Kidney (tissue), 22 donors: ENCODE measurements at places on chromosomes 5 and 9. TPM values are rescaled to one million over a fixed set of nuclear protein-coding genes. Genes with fewer than 3 reads are reported as not detected.

DNA sequence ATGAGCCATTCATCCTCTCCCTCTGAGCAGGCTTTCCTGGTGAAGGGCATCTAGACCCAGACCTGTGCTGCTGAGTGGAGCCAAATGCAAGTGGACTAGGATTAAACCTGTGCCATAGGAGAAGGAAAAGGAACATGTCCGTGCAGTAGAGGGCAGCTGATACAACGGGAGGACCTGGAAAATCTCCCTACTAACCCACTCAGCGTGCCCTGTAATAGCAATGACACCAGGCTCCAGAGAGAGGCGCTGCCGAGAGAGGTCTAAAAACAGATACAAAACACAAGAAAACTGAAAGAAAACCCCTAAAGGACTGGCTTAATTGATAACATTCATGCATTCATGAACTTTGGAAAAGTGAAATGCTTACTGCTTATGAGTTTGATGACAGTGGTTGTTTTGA lies 60.8 kb downstream of the PFDN1 start:
- DNase-seq: no peak

Gene LTC4S
- 20.1 TPM for polyA plus RNA-seq

Gene SLC9A3
- polyA plus RNA-seq: 36.9 TPM

Gene SPATA31C1
- not detected for polyA plus RNA-seq

GRCh38 chr5:172414531-172415361 lies 39.6 kb downstream of the SH3PXD2B start:
- DNase-seq: no peak

- no peak for DNase-seq
Measured at GRCh38 chr5:65981548-65981947, 55.2 kb downstream of the ERBIN start.

DNA sequence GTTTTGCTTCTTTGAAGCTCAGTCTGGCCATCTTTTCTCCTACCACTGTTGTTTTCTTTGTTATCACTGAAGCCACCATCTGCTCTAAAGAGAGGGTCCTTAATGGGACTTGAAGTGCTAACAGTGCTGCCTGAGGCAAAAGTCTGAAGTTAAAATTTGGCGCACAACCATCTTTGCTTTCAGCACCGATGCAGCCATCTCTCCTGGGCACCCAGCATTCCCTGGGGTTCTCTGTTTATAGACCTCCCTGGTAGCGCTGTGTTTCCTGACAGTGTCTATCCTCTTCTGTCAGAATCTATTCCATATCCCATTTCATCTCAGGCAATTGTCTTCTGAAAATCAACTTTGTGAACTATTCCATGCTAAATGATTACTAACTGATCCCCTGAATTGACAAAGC lies 491.5 kb upstream of the MPDZ start:
- DNase-seq: no peak

Gene SLC4A9
- polyA plus RNA-seq: 29.9 TPM

GRCh38 chr5:55187370-55187769 lies 14.4 kb upstream of the CDC20B start:
- DNase-seq: peak; percentile 46

GRCh38 chr9:134460206-134460605 lies 134.0 kb downstream of the RXRA start:
- DNase-seq: no peak

- DNase-seq: no peak
Measured at GRCh38 chr5:181281077-181281983, 20.4 kb upstream of the TRIM52 start.

DNA sequence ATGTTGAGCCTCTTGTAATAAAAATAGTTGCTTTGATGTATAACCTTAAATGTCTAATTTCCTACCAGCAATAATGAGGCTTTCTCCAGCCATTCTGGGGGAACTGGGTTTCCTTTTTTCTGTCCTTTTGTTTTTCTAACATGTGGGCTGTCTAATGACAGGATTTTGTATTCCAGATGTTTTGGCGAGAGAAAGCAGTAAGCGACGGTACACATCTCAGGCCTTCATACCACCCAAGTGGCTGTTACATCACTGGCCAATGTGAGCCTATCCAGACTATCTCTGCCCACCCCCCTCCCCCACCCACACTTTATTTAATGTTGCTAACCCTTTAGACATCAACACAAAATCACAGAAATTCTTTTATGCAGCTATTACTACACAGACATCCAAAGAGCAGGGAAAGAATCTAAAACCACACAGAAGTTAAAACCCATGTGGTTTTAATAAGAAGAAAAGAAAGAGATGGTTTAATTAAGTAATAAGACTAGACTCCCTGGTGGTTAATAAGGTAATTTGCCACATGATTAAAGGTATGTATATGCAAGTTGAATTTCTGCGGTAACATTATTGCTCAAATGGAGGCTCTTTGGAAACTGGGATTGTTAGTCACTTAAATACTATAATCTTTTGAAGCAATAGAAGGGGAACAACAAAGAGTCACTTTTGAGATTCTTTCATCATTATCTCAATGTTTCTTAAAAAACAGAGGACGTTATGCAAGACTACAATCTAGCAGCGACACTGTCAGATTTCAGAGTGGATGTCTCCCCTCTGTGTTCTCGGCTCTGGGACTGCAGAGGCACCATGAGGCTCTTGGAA lies 365.1 kb downstream of the ENC1 start:
- DNase-seq: no peak

- DNase-seq: no peak
Measured at GRCh38 chr5:130385656-130386055, 481.4 kb downstream of the CHSY3 start.

Gene VCAN
- polyA plus RNA-seq: 2.1 TPM

DNA sequence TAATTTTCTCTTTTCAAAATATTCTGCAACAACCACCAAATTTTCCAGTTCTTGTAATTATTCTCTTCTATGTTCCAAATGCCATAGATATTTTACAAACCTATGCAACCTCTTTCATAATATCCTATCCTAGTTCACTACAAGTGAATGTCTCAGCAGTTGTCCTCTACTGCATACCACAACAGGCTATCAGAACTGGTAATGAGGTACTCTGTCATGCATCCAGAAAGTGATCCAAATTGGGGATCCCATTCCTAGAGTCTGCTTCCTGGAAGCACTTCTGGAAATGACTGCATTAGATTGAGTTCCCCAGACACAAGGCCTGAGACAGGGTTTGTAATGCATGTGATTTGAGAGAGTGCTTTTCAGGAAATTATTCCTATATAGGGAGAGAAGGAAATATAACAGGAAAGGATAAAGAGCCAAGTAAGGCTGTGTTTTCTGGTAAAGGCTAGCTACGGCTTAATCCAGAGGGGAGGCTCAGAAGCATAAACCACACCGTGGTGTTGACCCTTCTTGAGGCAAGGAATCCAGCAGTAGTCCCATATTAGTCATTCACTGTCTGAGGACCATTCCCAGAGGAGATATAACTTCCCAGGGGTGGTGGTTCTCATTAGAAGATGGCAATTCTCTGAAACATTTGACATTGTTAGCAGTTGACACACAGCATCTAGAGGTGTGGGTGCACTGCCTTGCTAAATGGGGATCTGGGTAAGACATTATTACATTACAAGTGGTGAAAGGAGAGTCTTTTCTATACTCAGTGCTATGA lies 80.3 kb upstream of the FST start:
- DNase-seq: no peak

Gene ZBED3
- 8.9 TPM for polyA plus RNA-seq

GRCh38 chr5:337563-338130 lies 16.1 kb downstream of the AHRR start:
- DNase-seq: peak; percentile 62

Gene NDOR1
- 5.9 TPM for polyA plus RNA-seq

DNA sequence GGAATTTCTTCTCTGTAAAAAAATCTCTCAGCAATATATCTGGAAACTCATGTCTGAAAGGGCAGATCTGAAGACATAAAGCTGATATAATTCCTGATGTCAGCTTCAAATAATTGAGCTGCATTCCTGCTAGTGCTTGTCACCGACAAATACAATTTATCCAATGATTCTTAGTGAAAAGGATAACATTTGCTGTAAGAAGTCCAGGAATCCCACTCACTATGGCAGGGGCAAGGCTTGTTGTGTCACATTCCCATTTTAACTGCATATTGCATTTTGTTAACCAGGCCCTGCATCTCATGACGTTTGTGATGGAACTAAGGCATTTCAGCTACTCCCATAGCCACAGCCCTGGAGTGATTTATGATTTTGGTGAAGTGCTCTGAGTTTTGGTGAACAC lies 160.1 kb upstream of the DAB2 start:
- no peak for DNase-seq

Gene CDO1
- 1.7 TPM for polyA plus RNA-seq

- no peak for DNase-seq
Measured at GRCh38 chr5:142544071-142544753, 141.7 kb downstream of the FGF1 start.

DNA sequence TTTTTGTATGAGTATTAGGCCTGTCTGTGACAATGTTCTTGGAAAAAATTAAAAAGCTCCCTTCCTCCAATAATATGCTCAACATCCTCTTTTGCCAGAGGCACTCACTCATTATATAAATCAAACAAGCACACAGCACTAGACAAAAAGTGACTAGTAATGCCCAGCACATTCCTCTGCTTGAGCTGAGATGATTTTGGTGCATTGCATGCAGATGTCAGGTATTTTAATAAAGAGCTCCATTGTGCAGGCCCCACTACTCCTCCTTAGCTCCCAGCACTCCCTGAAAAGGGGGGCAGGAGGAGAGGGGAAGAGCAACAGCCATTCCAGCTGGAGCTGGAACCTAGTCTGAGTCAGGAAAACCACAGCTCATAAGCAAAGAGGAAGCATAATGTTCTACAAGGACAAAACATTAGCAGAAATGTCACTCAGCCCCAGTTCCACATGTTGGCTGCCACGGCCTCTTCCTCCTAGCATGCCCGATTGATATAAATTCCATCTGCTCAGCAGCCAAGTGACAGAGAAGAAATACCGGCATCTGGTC lies 348.5 kb downstream of the BNC2 start:
- no peak for DNase-seq

Gene SLC28A3
- not detected for polyA plus RNA-seq

GRCh38 chr5:130216286-130216685 lies 312.0 kb downstream of the CHSY3 start:
- DNase-seq: no peak

GRCh38 chr9:15220658-15221318 lies 86.2 kb downstream of the TTC39B start:
- DNase-seq: no peak

DNA sequence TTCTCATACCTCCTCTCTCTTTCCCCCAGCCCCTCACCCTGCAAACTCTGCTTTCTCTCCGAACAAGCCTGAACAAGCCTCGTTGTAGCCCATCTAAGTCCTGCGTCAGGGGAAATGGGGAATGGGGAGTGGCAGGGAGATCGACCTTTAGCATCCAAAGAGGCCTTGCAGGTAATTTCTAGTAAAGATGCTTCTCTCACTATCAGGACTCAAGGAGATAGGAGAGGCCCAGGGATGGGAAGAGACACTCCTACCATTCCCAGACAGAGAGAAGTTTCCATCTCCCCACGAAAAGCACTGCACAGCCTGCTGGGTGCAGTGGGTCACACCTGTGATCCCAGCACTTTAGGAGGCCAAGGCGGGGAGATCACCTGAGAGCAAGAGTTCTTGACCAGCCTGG lies 44.4 kb upstream of the CTNNA1 start:
- DNase-seq: no peak

Gene PNPLA7
- polyA plus RNA-seq: 2.1 TPM

Gene FKBP15
- polyA plus RNA-seq: 11.0 TPM

GRCh38 chr9:87732756-87733155 lies 6.8 kb downstream of the CTSL start:
- DNase-seq: no peak

Gene LCP2
- 4.6 TPM for polyA plus RNA-seq

GRCh38 chr5:10707198-10708142 lies 53.6 kb downstream of the DAP start:
- DNase-seq: no peak

- DNase-seq: no peak
Measured at GRCh38 chr9:90861380-90861779, 59.8 kb downstream of the SYK start.

Gene KIF4B
- not detected for polyA plus RNA-seq

- DNase-seq: no peak
Measured at GRCh38 chr9:73816905-73817304, 665.2 kb downstream of the ANXA1 start.

DNA sequence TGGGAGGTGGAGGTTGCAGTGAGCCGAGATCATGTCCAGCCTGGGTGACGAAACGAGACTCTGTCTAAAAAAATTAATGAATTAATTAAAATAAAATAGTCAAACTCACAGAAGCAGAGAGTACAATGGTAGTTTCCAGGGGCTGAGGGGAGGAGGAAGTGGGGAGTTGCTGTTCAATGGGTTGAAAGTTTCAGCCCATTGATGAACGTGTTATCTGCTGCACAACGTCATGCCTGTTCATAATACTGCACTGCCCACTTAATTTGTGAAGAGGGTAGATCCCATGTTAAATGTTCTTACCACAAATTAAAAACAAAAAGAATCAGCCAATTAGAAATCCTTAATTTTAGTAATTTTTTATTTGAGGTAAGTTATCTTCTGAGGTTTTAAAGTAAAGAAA lies 16.4 kb upstream of the RUFY1 start:
- no peak for DNase-seq

Gene DIPK1B
- 22.6 TPM for polyA plus RNA-seq

GRCh38 chr5:50325237-50325832 lies 115.8 kb downstream of the EMB start:
- peak; percentile 1 for DNase-seq

Gene CCL27
- not detected for polyA plus RNA-seq

Gene ASPN
- 3.2 TPM for polyA plus RNA-seq

DNA sequence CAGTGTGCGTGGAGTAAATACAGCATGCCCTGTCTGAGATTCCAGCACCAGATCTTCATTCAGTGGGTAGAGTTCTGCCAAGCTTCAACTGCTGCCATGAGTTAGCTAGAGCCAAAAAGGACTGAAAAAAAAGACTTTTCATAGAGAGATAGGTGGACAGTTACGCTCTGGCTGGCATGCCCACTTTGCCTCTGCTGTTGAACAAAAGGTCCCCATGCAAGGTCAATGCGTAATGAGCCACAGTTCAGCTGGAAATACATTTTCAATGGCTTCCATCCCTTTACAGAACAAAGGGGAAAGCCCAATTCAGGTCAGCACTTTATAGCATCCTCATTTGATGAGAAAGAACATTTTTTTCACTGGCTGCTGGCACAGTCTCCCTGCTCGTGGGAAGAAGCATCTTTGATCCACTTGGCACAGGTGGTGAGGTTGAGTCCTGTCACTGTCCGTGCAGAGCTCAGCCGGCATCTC lies 86.9 kb upstream of the ERCC6L2 start:
- DNase-seq: no peak

Gene WDR38
- not detected for polyA plus RNA-seq

DNA sequence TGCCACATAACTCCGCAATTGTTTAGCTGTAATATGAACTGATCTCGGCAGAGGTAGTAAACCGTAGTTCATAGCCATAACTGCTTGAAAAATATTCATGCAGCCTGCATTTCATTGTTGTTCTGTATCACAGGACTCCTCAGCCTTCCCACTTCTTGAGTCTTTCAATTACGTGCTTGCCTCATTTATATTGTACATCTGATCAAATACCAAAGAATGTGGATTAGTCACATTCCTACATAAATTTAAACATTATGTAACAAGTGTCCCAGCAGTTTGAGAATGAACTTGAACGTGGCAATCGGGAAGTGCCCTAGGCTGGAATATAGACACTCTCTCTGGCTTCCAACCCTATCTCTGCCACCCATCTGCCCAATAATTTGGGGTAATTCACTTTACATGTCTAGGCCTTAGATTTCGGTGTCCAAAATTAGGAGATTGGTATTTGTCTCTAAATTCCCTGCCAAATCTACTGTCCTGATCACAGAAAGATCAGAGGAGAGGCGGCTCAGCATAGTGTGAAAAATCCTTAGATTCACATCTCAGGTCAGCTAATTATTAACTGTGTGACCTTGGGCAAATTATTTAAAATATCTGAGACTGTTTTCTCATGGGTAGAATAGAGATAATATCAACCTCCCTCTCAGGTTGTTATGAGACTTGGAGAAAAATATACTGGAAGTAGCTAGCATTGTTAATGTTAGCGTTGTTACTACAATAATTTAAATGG lies 215.1 kb upstream of the RFX3 start:
- DNase-seq: no peak
